ENCODE measurements at places on chromosomes 5 and 9.

DNA sequence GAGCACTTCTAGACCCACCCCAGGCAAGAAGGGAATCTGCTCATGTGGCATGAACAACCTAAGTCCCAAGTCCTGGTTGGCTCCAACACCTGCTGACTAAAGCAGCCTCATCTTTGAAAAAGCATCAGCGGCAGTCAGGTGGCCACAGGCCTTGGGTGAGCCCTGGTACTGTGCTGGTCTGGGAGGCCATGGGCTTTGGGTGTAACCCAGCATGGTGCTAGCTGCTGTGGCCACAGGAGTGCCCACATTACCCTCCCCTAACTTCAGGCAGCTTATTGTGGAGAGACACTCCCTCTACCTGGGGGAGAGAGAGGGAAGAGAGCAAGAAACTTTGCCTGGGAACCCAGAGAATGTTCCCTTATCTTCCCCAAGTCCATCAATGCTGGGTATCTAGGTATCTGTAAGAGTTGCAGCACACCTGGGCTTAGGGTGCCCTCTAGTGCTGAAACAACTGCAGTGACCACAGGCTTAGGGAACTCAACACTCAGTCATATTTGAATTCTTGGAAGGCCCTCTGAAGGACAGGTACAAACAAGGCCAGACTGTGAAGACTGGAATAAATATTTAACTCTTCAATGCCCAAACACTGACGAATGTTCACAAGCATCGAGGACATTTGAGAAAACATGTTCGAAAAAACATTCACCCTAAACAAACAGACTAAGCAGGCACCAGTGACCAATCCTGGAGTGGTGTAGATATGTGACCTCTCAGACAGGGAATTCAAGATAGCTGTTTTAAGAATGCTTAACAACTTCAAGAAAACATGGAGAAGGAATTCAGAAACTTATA, 69.9 kb upstream of the OR2K2 start:
- peak; percentile 46 for DNase-seq

- DNase-seq, result no peak
These were observed 1259.0 kb upstream of the C9orf72 start for GRCh38 chr9:28832168-28832770.

DNA sequence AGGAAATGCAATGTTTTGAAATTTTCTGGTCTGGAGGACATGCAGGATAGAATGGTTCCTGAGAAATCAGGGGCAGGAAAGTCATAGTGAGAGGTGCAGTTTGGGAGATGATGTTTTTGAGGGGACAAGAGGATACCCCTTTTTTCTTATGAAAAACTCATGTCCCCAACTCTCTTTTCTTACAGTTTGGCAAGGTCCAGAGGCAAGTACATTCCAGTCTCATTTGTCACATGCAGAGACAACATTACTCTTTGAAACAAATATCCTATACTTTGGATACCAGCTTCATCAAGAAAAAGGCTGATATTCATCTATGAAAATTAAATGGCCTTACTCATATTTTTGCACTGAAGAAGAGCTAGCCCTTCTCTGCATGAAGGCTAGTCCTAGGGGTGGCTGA, 48.2 kb downstream of the EQTN start:
- DNase-seq, result no peak

GRCh38 chr5:68883436-68883835, 210.4 kb upstream of the SLC30A5 start:
- DNase-seq, result no peak

DNA sequence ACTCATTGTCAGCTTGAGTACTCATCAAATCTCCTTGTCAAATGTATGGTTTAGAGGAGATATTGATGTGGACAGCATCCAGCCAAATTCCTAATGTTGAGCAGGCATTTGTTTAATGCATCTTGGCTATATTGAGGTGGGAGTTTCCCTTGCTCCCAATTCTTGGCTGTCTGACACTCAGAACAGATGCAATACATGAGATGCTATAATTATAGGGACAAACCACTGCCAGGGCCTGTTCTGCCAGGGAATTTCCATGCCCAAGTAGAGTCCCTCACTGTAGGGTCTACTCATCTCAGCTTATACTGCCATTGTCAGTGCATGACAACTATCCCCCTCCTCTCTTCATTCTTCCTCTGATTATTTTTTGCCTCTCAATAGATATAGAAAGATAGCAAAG, 392.0 kb upstream of the KCNN2 start:
- no peak for DNase-seq

GRCh38 chr5:67002832-67003684, 193.5 kb downstream of the CD180 start:
- DNase-seq, result no peak

GRCh38 chr9:19127871-19128500, 694 bp upstream of the PLIN2 start:
- peak; percentile 12 for DNase-seq

- no peak for DNase-seq
These were observed 363.9 kb downstream of the KDM4C start for GRCh38 chr9:7121664-7122063.

- DNase-seq, result peak; percentile 22
These were observed 203.8 kb upstream of the DAP start for GRCh38 chr5:10964806-10965205.
